Left colon (tissue), 2 donors: ENCODE measurements at places on chromosomes 4 and X. TPM values are rescaled to one million over a fixed set of nuclear protein-coding genes. Genes with fewer than 3 reads are reported as not detected.

ZNF711 gene
- total RNA-seq: 1.3 TPM

MAML3 gene
- 14.6 TPM for total RNA-seq

IL9R gene
- total RNA-seq: not detected

NOX1 gene
- total RNA-seq: 94.9 TPM

MUC7 gene
- not detected for total RNA-seq

DNA sequence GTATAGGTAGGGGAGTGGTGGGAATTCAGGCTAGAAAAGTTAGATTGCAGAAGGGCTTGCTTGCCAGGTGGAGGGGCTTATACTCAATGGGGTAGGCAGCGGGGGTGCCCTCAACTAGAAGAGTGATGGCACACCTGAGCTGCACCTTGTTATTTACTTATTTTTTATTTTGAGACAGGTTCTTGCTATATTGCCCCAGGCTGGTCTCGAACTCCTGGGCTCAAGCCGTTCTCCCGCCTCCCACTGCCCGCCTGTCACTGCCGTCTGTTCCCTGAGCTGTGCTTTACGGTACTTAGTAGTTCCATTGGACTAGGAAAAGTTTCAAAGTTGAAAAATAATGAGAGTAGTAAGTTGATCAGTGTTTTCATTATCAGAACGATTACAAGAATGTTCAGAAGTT is 2.0 kb downstream of the ZFX start:
- no peak for DNase-seq

- DNase-seq: no peak
Measured at GRCh38 chr4:175767150-175767549, 44.9 kb downstream of the GPM6A start.

DNA sequence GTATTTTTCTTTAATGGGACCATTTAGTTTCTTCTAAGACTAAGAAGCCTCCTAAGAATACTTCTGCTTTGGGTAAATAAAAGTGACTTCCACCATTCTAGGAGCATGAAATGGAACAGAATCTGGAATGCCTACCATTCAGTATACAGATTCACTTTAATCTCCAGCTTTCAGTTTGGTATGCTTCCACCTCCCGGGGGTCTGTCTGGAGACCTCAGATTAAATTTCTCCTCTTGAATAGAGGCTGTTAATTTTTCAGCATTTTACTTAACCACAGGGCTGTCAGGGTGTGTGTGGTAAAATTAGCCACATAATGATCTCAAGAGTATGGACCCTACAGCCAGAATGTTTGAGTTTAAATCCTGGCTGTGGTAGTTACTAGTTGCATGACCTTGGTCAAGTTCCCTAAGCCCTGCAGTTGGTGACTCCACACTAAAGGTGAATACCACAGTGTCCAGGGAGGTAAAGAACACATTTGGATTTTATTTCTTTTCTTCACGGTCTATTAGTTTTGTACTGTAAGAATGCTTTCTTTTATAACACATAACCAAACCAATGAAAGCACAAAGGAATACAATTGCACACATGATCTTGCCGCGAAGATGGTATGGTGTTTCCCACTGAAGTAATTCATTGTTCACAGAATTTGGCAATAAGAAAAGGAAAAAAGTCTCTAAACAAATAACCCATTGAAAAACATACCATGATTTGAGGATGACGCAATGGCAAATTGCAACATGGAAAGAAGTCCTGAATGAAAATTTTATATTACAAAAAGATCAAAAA is 37.3 kb upstream of the TRIM2 start:
- no peak for DNase-seq

DNA sequence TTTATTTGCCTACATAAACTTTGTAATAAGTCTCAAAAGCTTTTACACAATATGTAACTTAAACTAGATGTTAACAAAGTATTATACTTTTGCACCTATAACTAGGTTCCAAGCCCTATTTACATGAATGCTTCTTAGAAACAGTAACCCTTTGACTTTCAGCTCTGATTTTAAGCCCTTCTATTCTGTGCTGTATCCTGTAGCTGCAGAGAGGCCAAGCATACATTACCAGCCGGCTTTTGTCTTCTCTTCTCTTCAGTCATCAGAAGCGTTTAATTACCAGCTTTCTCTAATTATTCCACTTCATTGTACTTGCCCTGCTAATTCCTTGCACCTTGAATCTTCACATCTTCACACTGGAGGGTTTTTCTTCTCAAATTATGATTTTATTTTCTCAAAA is 403.1 kb downstream of the PDGFC start:
- no peak for DNase-seq

- DNase-seq: no peak
Measured at GRCh38 chrX:140933016-140933415, 69.4 kb upstream of the SPANXB1 start.

DNA sequence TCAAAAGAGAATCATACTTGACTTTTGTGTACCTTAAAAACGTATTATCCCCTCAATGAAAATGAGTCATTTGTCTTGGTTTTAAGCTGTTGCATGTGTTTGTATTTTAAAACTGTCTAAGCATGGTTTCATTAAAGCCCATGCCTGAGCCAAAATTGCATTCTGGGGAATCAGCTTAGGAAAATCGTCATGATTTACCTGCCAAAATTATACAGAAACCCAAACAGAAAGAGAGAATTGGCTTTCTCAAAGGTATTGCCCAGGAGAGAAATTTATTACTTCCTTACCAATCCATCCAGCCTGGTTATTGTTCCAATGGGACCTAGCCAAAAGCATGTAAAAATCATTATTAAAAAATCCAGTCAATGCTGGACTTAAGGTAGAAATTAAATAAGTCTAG is 37.6 kb downstream of the GPR174 start:
- no peak for DNase-seq

DNA sequence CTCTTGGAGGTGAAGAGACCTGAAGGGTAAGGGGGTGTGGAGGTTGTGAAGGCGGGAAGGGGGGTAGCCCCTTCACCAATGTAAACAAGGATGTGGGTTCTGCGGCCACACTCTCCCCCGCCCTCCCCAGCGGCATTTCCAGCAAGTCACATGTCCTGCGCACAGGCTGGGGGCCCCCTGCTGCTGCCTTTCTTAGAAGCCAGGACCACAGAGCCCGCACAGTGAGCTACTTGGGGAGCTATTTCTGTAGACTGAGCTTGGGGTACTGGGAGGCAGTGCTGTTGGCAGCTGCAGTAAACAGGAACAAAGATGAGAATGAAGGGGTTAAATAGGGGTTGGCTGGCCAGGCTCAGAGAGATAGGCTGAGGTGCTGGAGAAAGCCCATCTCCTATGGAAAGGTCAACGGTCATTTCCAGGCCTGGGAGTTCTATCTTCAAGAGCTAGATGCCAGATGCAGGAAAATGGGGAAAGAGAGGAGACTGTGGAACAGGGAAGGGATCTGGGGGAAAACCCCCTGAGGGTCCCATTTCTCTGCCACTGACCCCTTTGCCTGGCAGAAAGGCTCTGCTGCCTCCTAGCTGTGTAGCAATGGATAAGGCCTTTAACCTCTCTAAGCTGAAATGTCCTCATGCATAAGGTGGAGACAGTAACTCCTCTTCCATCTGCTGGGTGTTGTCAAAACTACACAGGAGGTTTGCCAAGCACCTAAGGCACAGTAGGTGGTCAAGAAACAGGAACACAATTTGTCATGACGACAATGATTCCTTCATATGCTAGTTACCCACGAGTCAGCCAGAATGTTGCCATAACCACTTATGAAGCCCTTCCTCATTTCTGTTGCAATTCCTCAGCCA is 18.5 kb upstream of the PIM2 start:
- DNase-seq: peak; percentile 74

DNA sequence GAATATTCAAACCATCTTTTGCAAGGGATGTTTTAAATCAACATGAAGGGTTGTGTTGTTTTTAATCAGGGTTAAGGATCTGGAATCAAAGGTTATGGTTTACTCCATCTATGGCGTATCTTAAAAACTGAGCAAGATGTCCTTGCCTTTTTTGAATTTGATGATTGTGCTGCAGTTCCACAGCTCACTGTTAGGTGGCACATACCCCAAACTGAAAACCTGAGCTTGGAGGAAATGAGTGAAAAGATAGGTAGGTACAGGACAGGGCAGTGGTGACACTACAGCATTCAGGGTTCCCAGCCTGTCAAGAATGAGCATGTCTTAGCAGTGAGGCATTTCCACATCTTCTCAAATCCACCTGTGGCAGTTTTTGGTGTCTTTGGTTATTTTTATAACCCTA is 13.1 kb upstream of the EOLA1 start:
- no peak for DNase-seq

- peak; percentile 51 for DNase-seq
Measured at GRCh38 chr4:38574559-38575333, 89.3 kb upstream of the KLF3 start.

- DNase-seq: no peak
Measured at GRCh38 chr4:68162196-68162595, 32.5 kb upstream of the TMPRSS11F start.

DNA sequence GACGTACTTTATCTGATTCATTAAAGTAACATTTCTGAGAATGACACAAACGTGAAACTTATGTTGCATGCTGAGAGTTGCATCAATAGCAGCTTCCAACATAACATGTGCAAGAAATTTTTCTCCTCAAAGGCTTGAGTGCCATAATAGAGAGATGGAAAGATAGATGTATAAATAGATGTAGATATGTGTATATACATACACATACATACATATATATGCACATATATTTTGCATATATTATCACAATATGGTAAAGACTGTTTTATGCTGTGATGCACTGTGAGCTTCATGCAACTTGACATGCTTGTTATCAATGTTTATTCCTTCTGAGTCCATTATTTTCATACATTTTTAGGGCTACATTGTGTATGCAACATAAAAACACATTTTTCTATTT is 270.6 kb upstream of the GALNTL6 start:
- no peak for DNase-seq

- no peak for DNase-seq
Measured at GRCh38 chr4:101833480-101833879, 43.0 kb downstream of the BANK1 start.

GRCh38 chr4:26909369-26909768 is 48.7 kb downstream of the STIM2 start:
- no peak for DNase-seq

GRCh38 chr4:82591592-82591991 is 29.8 kb upstream of the TMEM150C start:
- no peak for DNase-seq

DNA sequence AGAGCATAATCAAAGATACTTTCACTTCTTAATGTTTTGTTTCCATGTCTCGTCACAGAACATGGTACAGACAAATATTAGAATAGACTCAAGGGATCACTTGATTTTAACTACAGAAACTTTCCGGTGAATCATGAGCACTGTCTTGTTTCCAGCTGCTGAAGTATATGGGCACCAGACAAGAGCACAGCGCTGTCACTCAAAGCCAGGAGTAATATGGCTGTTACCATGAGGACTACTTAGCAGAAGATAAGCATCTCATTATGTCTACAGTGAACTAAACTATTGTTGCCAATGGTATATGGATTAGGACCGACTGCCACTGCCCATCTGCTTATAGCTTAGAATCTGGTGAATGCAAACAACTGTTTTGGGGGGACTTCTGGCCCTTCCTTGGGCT is 34.3 kb downstream of the MECP2 start:
- no peak for DNase-seq

- DNase-seq: no peak
Measured at GRCh38 chrX:29172880-29173279, 585.6 kb downstream of the IL1RAPL1 start.

GRCh38 chrX:53048169-53049126 is at the start of gene GPR173:
TSS of gene GPR173 (plus strand) at chrX:53048789. CDS start at chrX:53076622, 27,833 bp downstream.
- DNase-seq: peak; percentile 30

DNA sequence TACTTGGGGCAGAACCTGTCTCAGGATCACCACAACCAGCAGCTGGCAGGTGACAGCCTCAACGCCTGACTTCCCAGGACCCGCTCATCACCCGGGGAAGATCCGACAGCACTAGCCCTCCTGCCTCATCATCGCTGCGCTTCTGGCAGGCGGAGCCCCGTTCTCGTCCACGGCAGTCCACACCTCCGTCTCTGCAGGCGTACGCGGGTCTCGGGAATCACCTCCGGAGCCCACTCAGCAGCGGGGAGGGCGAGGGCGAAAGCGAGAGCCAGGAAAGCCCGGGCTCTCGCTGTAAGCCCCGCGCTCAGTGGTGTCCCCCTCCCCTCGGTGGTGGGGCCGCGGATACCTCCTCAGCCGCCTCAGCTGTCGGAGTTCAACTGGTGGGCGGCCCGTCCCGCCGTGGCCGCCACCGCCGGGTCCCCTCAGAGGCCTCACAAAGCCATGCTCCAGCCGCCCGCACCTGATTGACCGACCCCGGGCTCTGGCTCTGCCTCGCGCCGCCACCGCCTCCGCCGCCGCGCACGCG is 518 bp upstream of the CNKSR2 start:
- no peak for DNase-seq
